ENCODE measurements at places on chromosomes 11 and 22.

DNA sequence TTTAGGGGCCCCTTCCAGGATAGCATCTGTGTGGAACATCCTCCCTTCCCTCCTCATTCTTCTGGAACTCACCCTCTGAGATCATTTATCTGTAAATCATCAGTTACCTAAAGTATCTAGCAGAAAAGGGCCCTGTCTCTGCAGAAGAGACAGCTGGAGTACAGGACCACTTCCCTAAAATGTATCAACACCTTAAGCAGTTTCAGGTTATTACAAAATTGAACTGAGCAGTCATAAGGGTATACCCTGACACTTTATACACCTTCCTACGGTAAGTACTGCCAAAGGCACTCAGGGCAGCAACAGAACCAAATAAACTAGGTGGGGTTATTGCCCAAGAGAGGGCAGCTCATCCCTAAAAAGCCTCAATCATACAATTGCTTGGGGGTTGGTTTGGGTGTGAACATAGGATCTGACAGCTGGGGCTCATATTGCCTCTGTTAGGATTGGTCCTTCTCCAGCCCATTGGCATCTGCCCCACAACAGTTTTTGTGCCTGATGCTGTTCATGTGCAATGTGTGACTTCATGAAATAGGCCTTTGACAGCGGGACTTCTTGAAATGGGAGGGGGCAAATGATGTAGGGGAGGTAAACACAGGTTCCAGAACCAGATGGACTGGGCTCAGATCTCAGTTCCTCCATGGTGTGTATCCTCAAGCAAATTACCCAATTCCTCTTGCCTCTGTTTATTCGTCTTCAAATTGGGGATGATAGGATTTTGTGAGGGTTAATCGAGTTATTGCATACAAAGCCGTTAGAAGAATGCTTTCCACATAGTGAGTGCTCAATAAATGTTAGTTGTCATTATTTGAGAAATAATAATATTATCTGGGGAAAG is 2.9 kb downstream of the POU2AF3 start:
- DNase-seq, result no peak

GRCh38 chr22:29443452-29443851 is 5.1 kb downstream of the RFPL1 start:
- no peak for DNase-seq

DNA sequence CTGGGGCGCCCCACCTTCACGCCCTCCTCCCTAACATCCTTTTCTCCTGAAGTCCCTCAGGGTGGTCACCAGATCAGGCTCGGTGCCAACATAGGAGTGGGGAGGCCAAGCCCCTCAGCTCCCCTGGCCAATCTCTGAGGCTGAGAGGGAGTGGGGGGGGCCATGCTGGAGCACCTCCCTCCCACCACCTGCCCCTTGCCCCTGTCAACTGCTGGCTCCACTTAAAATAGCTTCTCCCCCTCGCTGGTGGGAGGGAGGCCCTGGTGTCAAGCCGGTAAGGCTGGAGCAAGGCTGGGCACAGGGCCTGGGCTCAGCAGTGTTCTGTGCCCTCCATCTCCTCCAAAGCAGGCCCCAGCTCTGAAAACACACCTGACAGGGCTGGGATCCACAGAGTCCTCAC is 4.9 kb downstream of the PLXNB2 start:
- no peak for DNase-seq

- DNase-seq, result no peak
Measured at GRCh38 chr11:133816146-133816870, 29.0 kb downstream of the SPATA19 start.

DNA sequence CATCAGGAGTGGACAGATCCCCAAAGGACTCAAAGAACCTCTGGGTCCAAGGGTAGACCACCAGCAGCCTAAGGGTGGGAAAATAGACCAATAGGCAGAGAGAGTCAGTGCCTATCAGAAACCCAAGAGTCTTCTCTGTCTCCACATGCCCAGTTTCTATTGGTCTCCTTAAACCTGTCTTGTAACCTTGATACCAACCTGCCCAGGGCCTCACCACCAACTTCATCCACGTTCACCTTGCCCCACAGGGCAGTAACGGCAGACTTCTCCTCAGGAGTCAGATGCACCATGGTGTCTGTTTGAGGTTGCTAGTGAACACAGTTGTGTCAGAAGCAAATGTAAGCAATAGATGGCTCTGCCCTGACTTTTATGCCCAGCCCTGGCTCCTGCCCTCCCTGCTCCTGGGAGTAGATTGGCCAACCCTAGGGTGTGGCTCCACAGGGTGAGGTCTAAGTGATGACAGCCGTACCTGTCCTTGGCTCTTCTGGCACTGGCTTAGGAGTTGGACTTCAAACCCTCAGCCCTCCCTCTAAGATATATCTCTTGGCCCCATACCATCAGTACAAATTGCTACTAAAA is at the start of gene HBB:
Gene HBB, minus strand, starts transcription at position 340 of the 579 bp plus-strand sequence. Its CDS starts 50 bp downstream, at position 290.
- DNase-seq, result no peak

- DNase-seq, result no peak
Measured at GRCh38 chr11:131025421-131026125, 109.3 kb upstream of the SNX19 start.

DNA sequence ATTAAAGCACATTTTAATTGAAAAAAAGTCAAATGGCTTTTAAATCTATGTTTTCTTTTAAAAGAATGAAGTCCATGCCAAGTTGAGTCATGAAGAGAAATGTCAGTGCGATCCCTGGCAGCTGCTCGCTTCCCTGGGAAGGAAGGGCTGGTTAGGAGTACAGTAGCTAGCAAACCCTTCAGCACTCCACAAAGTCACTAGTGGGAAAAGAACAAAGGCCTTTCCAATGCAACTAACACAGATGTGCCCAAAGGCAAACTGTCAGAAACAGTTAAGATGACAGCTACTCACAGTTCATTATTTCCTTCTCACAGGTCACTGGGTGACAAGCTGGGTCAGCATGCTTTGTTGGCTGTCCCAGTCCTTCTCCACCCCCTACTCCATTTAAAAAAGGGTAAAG is 308.7 kb downstream of the DCDC1 start:
- DNase-seq, result no peak

DNA sequence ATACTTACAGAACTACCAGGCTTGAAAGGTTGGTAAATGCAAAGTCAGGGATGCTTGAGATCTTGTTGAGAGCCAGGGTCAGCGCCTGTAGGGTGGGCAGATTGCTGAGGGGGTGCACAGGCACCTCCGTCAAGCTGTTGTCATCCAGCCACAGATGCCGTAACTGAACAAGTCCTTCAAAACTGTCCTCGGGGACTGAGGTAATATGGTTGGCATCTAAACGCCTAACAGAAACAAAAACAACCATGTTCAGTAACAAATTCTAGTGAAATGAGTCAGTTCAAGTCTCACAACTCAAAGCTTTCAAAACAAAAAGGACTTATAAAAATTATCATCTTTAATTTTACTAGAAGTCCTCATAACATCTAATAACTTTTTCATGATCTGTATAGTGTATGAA is 22.2 kb upstream of the CCDC34 start:
- no peak for DNase-seq

DNA sequence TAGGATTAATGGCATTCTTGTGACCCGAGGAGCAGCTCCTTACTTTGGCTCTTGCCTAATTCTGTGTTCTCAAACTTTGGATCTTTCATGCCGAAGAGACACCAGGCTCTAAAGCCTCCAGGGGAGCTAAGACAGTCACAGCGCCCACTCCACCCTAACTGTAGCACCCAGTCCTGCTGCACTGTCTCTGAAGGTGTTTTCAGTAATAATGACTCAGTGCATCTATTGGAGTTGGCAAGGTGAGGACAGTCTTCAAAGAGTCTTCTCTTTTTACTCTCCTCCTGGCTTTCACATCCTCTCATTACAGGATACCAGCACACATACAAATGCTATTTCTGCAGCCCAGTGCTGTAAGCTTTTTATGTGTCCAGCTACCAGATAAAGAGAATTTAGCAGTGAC is 69.4 kb downstream of the PPFIBP2 start:
- DNase-seq, result no peak

DNA sequence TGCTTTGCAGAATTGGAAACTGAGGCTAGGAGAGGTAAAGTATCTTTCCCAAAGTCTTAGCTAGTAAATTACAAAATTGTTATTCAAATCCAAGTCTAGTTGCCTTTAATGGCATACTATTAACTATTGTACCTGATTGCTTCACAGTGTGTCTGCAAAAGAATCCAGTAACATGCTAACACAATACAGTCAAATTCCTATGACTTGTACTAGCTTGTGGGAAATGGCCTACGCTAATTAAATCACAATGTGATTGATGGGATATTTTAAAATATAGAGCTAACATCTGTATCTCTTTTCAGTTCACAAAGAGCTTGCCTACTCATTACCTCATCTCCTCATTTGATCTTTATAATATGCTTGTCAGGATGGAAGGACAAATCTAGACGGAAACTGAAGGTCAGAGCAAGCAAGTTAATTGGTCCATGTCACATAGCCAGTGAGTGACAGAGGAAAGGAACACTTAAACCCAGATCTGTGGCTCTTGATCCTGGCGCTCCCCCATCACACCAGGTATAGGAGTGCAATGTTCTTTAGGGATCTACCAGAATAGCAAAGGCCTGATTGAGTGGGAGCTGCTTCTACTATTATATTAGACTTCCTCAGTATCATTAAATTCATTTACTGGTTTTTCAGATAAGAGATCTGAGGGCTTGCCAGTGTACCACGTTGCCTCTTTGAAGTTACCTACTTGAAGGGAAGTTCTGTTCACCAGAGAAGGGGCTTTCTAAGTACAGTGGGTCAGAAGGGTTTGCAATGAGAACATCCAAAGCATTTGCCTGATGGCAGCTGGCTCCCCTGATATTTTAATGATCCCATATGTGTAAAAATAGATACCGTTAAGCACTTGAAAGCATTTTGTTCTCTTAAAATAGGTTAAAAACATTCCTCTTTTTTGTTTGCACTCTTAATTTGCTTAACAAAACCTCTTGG is 213.6 kb upstream of the SESN3 start:
- no peak for DNase-seq

DNA sequence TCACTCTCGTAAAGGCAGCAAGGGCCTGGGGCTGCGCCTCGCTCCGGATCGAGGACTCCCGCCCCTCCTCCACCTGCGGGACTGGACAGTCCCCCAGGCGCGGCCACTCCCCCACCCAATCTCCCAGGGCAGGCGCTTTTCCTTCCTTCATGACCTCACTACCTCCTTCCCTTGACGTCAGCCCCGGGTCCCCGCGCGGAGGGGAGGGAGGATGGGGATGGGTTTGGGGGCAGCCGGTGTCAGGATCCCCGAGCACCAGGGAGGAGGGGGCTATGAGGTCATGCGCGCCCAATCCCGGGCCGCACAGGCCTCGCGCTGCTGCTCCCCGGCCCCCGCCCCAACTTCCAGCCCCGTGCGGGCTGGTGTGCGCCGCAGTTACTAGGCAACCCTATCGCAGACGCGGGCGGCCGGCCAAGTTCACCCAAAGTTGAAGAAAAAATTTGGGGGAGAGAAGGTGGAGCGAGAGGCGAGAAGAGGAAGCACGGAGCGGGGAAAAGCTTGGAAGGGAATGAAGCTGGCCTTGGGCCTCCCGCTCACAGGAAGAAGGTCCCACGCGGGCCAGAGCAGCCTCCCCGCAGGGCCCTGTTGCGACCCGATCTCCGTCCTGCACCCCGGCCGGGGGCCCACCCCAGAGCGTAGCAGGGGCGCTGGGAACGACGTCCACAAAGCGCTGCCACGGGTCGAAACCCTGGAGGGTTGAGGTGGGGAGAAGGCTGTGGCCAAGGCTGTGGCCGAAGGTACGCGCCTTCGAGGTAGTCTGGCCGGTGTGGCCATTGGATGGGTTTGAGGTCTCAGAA is 8.3 kb downstream of the WT1 start:
- DNase-seq, result no peak

- DNase-seq, result no peak
Measured at GRCh38 chr11:128904656-128905344, 13.6 kb downstream of the KCNJ5 start.

DNA sequence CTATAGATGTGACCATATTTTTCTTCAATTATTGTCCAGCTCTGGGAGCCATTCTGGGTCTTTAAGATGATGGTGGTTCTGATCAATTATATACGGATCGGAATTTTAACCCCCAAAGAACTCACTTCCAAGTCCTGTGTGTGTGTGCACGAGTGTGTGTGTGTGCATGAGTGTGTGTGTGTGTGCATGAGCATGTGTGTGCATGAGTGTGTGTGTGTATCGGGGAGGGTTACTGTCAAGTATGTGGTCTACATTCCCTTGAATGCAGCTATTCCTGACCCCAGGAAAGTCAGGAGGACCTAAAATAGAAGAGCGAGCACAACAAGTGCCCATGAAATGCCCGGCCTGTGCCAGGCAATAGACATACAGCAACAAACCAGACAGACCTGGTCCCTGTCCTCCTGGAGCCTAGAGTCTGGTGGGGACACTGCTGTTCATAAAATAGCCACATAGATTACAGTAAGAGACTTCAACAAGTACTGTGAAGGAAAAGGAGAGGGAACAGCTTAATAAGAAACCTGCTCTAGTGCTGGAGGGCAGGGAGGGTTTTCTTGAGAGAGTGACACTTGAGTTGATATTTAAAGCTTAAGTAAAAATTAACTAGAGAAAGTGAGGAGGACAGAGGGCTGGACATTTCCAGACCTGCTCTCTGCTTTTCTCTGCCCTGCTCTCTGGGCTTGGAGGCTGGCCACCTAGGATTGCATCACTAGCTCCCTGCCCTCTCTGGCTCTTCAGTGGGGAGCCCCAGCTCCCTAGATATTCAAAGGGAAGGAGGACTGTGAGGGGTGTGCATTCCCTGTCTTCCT is 66.1 kb upstream of the SPON1 start:
- no peak for DNase-seq

- no peak for DNase-seq
Measured at GRCh38 chr11:123523539-123523938, 93.5 kb downstream of the GRAMD1B start.

- DNase-seq, result no peak
Measured at GRCh38 chr11:57405271-57405860, 14.9 kb upstream of the PRG2 start.

All from T-helper 1 cell (primary cell).